ENCODE measurements at places on chromosomes 1 and 21. TPM values are rescaled to one million over a fixed set of nuclear protein-coding genes. Genes with fewer than 3 reads are reported as not detected.

DNA sequence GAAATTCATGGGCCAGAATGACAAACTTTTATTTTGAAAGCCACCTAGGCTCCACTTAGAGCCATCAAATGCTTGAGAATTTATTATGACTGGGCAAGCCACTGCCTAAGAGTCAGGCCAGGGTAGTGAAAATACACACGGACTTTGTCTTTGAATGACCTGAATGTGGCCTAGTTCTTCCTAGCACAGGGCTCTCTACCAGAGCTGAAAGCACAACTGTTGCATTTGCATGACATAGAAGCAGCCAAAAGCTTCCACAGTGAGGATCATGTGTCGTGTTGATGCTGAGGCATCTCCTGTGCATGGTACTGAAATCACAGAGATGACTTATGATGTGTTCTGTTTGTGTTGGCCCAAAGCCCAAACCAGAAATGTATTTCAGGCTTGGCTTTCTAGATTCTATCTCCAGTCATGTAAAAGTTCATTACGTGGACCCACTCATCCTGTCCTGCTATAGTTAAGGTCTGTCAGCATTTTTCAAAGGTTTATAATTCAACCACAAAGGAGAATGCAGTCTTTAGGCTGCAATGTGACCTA, 164.0 kb upstream of the UBE2U start:
- no peak overlapping the region for H3K27ac ChIP-seq
- peak; percentile 67 for DNase-seq
- no peaks in the 10 kb centered on the region for H3K27me3 ChIP-seq
- H3K36me3 ChIP-seq: no peaks in the 10 kb centered on the region
- no peak overlapping the region for H3K4me3 ChIP-seq

The CD52 gene
- total RNA-seq: 3.2 TPM

DNA sequence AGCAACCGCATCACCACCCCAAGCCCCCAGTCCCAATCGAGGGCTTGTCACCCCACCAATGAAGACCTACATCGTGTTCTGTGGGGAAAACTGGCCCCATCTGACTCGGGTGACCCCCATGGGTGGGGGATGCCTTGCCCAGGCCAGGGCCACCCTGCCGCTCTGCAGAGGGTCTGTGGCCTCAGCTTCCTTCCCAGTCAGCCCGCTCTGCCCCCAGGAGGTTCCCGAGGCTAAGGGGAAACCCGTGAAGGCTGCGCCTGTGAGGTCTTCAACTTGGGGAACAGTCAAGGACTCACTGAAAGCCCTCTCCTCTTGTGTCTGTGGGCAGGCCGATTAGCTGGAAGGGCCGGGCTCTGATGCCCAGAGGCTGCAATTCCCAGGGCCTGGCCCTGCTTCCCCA, 2.0 kb downstream of the SRARP start:
- no peaks in the 10 kb centered on the region for H3K4me1 ChIP-seq
- no peak overlapping the region for H3K27ac ChIP-seq
- H3K36me3 ChIP-seq: no peaks in the 10 kb centered on the region
- H3K27me3 ChIP-seq: no peaks in the 10 kb centered on the region
- H3K4me3 ChIP-seq: no peak overlapping the region

The DNALI1 gene
- 23.8 TPM for total RNA-seq

The KIF21B gene
- total RNA-seq: 10.5 TPM

The CLCA4 gene
- total RNA-seq: 0.80 TPM

The TIMM17A gene
- 29.3 TPM for total RNA-seq

The C1orf146 gene
- total RNA-seq: not detected

- no peak overlapping the region for H3K4me3 ChIP-seq
- no peaks in the 10 kb centered on the region for H3K4me1 ChIP-seq
- no peak overlapping the region for H3K27ac ChIP-seq
- no peaks in the 10 kb centered on the region for H3K27me3 ChIP-seq
Measured at GRCh38 chr1:24558902-24559791, 3.3 kb downstream of the NCMAP start.

- no peaks in the 10 kb centered on the region for H3K36me3 ChIP-seq
- no peaks in the 10 kb centered on the region for H3K27me3 ChIP-seq
- no peak overlapping the region for H3K4me3 ChIP-seq
- no peaks in the 10 kb centered on the region for H3K4me1 ChIP-seq
- H3K27ac ChIP-seq: no peak overlapping the region
Measured at GRCh38 chr1:191255354-191256054, 777.8 kb upstream of the BRINP3 start.

DNA sequence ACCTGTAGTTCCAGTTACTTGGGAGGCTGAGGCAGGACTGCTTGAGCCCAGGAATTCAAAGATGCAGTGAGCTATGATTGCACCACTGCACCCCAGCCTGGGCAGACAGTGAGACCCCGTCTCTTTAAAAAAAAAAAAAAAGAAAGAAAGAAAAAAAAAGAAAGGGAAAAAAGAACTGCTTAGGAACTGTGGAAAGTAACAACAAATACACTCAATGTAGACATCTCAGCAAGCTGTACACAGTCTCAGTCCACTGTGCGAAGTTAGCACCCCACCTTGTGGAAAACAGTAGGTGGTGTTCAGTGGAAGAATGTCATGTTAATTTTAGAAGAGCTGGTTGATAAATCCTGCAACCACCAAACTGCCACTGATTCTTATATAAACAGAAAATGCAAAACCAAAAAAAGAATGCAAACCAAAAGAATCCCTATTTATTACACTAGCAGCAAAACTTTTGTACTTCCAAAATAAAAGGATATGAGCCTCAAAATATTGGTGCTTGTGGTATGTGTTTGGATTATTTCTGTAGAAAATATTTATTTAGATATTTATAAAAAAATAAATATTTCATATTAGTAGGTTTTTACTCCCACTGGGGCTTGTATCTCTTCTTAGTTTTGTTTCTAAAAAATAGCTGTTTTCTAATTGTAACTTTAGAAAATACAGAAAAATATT, 31.1 kb downstream of the ALG14 start:
- no peaks in the 10 kb centered on the region for H3K4me1 ChIP-seq
- no peaks in the 10 kb centered on the region for H3K36me3 ChIP-seq
- no peak overlapping the region for H3K4me3 ChIP-seq
- peak overlapping the region; percentile 84 for H3K27ac ChIP-seq
- peak; percentile 75 for DNase-seq

The RBM11 gene
- total RNA-seq: 5.7 TPM

DNA sequence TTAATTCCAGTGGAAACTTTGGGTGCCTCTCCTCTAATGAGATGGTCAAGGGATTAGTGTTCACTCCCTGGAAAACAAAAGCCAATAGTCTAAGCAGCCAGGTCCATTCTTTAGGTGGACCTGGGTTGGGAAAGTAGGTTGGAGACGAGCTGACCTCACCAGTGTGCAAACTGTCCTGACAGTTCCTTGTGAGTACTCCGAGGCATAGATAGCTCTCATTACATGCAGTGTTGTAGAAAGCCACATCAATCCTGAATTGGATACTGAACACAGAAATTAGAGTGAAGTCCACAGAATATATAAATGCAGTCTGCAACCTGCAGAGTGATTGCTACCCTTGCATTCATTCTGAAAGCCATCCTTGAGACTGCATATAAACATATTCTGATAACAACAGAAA, 675.1 kb upstream of the CXADR start:
- H3K27me3 ChIP-seq: no peaks in the 10 kb centered on the region
- no peaks in the 10 kb centered on the region for H3K36me3 ChIP-seq
- no peak overlapping the region for H3K27ac ChIP-seq

The NFASC gene
- 13.2 TPM for total RNA-seq

DNA sequence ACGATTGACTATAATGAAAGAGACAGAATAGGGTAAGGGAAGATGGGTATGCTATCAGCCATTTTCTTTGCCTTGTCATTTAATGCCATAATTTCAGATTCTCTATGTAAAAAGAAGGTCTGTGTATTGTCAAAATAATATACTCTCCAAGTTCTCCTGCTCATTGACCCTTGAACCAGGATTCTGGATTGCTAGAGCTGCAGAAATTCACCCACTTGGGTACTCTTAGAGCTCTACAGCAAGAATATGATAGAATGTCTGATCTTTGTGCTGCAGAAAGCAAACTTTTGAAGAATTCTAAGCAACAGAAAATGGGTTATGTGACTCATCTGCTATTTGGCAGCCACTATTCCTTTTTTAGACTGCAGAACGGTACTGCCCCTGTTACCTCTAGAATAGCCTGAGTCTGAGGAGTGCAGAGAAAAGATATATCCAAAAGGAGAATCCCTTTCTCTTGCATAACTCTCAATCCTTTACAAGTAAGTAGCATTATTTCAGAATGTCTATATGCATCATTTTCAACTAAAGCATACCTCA, 78.2 kb upstream of the TENT5C start:
- DNase-seq: no peak
- H3K27me3 ChIP-seq: no peaks in the 10 kb centered on the region
- H3K27ac ChIP-seq: no peak overlapping the region
- no peaks in the 10 kb centered on the region for H3K36me3 ChIP-seq

The PYGO2 gene
- 44.1 TPM for total RNA-seq

Data from prostate gland (tissue), 2 donors.